ENCODE measurements at places on chromosomes 16 and 17. TPM values are rescaled to one million over a fixed set of nuclear protein-coding genes. Genes with fewer than 3 reads are reported as not detected.

DNA sequence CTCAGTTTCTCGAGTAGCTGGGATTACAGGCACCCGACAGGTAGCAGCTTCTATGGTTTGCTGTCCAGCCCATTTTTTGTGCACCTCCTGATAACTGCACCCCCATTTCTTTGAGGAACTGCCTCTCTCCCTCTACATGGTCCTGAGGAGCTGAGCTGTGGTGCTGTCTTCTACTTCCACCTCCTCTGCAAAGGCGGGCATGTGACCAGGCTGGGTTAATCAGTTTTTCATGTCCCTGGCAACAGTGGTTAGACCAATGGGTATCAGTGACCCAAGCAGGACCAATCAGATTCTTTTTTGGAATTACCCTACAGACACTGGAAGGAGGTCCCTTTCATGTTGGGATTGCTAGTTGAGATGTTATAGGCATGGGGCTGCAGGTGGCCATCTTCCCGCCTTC lies 41.3 kb downstream of the TBX21 start:
- H3K4me3 ChIP-seq = no peak overlapping the region
- H3K27ac ChIP-seq = no peak overlapping the region
- no peaks in the 10 kb centered on the region for H3K4me1 ChIP-seq
- H3K36me3 ChIP-seq = no peaks in the 10 kb centered on the region
- no peak for DNase-seq

DNA sequence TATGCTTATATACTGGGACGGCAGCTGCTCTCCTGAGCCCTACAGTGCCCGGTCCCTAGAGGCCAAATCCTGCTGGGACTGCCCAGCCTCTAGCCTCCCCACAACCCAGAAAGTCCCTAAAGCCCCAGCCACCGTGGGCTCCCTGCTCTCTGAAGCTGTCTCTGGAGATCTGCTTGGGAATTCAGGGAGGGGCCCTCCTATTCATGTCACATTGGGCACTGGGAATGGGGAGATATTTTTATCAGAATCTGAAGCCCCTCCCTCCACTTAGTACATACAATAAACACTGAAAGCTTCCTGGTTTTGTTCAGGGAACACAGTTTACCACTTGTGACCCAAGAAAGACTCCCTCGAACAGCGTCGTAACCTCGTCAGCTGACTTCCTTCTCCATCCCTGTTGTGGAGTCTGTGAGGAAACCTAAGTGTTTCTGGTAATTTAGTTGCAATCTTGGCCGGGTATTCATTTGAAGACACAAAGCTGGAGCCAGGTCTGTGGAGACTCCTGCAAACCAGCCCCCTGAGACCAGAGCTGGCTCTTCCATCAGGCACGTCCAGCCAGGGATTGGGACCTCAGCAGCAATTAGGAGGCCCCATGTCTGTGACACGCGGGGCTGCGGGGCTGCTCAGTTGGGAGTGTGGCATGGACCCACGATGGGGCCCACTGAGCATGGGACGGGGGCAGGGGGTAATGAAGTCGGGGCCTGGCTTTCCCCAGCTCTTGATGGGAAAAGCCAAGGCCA lies 38.5 kb downstream of the PGS1 start:
- H3K4me3 ChIP-seq = no peak overlapping the region
- H3K4me1 ChIP-seq = peaks cover 3% of the 10 kb centered on the region
- 0 out of 2 replicates have a peak, but pooled peaks cover 11% of the 10 kb centered on the region for H3K36me3 ChIP-seq
- H3K27me3 ChIP-seq = no peaks in the 10 kb centered on the region

- H3K4me3 ChIP-seq = no peak overlapping the region
- H3K36me3 ChIP-seq = no peaks in the 10 kb centered on the region
- H3K27me3 ChIP-seq = no peaks in the 10 kb centered on the region
- no peak for DNase-seq
- H3K4me1 ChIP-seq = 0 out of 2 replicates have a peak, but pooled peaks cover 12% of the 10 kb centered on the region
Observed at GRCh38 chr16:85753559-85753958, 2.7 kb upstream of the C16orf74 start.

DNA sequence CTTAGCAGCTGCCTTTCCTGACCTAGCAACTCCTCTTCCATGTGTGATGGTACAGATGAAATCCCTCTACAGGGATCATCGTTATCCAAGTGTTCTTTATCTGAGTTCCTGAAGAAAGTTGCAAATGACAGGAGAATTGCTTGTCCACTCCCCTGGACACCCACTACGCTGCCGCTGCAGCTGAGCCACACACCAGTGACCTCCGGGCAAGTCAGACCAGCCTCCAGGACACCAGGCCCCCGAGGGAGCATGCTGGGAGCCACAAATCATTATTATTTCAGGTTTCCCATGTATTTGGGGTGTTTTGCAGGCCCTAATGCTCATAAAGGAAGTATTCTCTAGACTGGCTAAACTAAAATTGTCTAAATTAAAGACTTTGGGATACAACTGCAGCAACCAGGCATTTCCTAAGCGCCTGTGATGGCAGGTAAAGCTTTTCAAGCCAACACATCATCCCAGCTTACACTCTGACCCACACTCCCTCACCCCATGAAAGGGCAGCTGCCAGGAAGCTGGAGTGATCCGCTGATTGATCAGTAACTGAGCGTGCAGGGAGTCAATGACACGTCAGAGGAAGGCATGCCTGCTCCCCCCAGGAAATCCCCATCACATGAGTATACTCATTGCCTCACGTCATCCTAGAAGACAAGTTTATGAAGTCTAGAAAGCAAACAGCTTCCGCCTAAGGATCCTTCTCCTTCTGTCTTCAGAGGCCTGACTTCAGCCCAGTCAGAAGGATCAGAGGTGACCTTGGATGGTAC lies 14.4 kb downstream of the FA2H start:
- no peak overlapping the region for H3K27ac ChIP-seq
- H3K4me3 ChIP-seq = no peak overlapping the region
- peak; percentile 39 for DNase-seq
- H3K4me1 ChIP-seq = no peaks in the 10 kb centered on the region
- no peaks in the 10 kb centered on the region for H3K36me3 ChIP-seq

DNA sequence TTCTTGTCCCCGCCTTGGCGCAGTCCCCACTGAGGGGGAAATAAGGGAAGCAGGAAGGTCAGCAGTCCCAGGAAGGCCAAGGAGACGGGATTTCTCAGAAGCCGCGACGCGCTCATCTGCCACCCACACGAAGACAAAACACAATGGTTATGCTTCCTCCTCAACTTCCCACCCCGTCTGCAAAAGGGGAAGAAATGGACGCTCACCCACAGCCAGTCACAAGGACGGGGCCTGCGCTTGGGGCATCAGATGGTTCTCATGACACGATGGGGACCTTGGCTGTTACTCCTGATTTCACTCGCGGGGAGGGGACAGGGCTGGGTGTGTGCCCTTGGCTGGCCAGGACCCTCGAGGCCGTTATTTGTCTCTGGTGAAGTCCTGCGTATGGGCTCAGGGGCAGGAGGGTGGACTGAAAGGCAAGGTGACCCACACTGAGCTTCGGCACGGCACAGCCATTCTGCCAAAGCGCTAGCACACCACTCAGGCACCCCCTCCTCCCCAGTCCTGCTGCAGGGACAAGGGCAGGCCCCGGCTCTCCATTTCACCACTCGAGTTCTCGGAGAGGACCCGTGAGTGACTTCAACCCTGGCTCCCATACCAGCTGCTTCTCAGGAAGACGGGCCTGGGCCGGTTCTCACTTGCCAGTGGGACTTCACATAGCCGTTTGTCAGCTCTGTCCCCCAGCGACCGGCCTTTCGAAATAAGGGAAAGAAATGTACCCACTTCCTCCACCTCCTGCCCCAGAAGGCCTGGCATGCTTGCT lies 84.5 kb downstream of the ABR start:
- no peak for DNase-seq
- H3K4me1 ChIP-seq = no peaks in the 10 kb centered on the region
- no peaks in the 10 kb centered on the region for H3K27me3 ChIP-seq

DNA sequence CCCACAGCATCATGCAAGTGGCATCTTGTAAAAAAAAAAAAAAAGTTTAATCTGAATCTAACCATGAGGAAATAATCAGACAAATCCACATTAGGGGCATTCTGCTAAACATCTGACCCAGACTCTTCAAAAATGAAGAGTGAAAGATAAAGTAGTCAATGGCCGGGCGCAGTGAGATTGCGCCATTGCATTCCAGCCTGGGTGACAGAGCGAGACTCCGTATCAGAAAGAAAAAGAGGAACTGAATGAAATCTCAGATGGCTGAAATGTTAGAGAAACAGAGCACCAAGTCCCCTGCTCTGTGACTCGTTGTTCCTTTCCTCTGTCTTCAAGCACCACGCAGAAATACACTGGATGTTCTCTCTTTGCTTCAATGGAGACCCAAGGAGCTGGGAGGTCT lies 12.7 kb upstream of the RNF135 start:
- H3K4me3 ChIP-seq = no peak overlapping the region
- no peaks in the 10 kb centered on the region for H3K36me3 ChIP-seq
- H3K27ac ChIP-seq = no peak overlapping the region
- H3K27me3 ChIP-seq = no peaks in the 10 kb centered on the region
- H3K4me1 ChIP-seq = peaks cover 9% of the 10 kb centered on the region

DNA sequence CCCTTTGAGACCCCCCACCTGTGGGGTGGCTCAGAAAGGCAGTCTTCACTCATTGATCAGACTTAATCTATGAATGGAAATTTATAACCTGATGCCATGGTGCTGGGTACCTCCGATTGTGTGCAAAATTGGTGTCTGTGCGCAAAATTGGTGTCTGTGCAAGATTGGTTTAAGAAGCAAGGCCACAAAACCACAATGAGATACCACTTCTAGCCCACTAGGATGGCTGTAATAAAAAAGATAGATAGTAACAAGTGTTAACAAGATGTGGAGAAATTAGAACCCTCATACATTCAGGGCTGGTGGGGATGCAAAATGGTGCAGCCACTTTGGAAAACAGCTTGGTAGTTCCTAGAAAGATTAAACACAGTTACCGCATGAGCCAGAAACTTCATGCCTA lies 13.9 kb upstream of the CSNK2A2 start:
- H3K4me1 ChIP-seq = no peaks in the 10 kb centered on the region
- H3K27ac ChIP-seq = no peak overlapping the region
- H3K27me3 ChIP-seq = peaks cover 6% of the 10 kb centered on the region
- no peaks in the 10 kb centered on the region for H3K36me3 ChIP-seq
- DNase-seq = no peak
- H3K4me3 ChIP-seq = no peak overlapping the region

DNA sequence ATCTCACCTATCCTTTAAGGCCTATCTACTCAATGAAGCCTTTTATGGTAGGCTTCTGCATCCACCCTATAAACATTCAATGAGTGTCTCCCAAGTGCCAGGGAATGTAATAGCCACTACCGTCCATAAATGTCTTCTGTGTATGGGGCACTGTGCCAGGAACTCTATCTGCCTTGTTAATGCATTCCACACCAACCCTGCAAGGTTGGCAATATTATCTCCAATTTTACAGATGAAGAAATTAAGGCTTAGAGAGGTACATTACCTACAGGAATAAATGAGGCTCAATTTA lies 20.0 kb downstream of the MAP3K14 start:
- no peaks in the 10 kb centered on the region for H3K27me3 ChIP-seq
- H3K4me3 ChIP-seq = no peak overlapping the region
- H3K27ac ChIP-seq = no peak overlapping the region
- DNase-seq = no peak
- H3K36me3 ChIP-seq = peaks cover 6% of the 10 kb centered on the region

DNA sequence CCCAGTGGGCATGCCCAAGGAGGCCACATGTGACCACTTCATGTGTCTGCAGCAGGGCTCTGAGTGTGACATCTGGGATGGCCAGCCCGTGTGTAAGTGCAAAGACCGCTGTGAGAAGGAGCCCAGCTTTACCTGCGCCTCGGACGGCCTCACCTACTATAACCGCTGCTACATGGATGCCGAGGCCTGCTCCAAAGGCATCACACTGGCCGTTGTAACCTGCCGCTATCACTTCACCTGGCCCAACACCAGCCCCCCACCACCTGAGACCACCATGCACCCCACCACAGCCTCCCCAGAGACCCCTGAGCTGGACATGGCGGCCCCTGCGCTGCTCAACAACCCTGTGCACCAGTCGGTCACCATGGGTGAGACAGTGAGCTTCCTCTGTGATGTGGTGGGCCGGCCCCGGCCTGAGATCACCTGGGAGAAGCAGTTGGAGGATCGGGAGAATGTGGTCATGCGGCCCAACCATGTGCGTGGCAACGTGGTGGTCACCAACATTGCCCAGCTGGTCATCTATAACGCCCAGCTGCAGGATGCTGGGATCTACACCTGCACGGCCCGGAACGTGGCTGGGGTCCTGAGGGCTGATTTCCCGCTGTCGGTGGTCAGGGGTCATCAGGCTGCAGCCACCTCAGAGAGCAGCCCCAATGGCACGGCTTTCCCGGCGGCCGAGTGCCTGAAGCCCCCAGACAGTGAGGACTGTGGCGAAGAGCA lies 4.4 kb downstream of the WFIKKN2 start:
- H3K36me3 ChIP-seq = no peaks in the 10 kb centered on the region
- peaks cover 7% of the 10 kb centered on the region for H3K27me3 ChIP-seq
- no peak for DNase-seq
- peaks cover 4% of the 10 kb centered on the region for H3K4me1 ChIP-seq

DNA sequence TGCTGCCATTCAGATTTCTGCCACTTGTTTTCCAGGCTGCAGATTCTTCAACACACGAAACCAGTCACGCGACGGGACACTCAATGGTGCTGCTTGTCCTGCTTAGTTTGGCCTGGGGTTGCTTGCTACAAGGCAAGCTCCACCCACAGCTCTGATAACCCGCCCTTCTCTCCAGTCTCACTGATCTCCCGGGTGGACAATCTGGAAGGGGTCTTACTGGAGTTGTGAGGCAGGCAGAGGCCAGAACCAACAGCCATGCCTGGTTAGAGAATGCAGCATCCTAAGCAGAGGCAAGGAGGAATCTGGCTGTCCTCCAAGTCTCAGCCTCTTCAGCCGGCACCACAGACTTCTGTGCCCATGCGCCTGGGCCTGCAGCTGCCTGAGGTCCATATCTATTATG lies 119.1 kb downstream of the KCNJ12 start:
- no peak for DNase-seq
- H3K4me1 ChIP-seq = no peaks in the 10 kb centered on the region
- no peaks in the 10 kb centered on the region for H3K36me3 ChIP-seq
- H3K27me3 ChIP-seq = peaks cover 11% of the 10 kb centered on the region
- H3K4me3 ChIP-seq = no peak overlapping the region
- no peak overlapping the region for H3K27ac ChIP-seq

- H3K36me3 ChIP-seq = no peaks in the 10 kb centered on the region
- peak; percentile 75 for DNase-seq
- 0 out of 2 replicates have a peak overlapping the region, but pooled peaks have one; percentile 27 for H3K27ac ChIP-seq
- peaks cover 9% of the 10 kb centered on the region for H3K4me1 ChIP-seq
Observed at GRCh38 chr16:12171206-12171605, 194.7 kb downstream of the SNX29 start.

The VASN gene
- polyA plus RNA-seq = 169 TPM

The KRT32 gene
- polyA plus RNA-seq = not detected

The TM4SF5 gene
- not detected for polyA plus RNA-seq

The ZPBP2 gene
- polyA plus RNA-seq = not detected

The PLCG2 gene
- polyA plus RNA-seq = 0.39 TPM

The ITGA2B gene
- not detected for polyA plus RNA-seq

The TBC1D3D gene
- not detected for polyA plus RNA-seq

All from GM23248 (cell line).